HS-5 (cell line): ENCODE measurements at places on chromosomes 2 and 18.

DNA sequence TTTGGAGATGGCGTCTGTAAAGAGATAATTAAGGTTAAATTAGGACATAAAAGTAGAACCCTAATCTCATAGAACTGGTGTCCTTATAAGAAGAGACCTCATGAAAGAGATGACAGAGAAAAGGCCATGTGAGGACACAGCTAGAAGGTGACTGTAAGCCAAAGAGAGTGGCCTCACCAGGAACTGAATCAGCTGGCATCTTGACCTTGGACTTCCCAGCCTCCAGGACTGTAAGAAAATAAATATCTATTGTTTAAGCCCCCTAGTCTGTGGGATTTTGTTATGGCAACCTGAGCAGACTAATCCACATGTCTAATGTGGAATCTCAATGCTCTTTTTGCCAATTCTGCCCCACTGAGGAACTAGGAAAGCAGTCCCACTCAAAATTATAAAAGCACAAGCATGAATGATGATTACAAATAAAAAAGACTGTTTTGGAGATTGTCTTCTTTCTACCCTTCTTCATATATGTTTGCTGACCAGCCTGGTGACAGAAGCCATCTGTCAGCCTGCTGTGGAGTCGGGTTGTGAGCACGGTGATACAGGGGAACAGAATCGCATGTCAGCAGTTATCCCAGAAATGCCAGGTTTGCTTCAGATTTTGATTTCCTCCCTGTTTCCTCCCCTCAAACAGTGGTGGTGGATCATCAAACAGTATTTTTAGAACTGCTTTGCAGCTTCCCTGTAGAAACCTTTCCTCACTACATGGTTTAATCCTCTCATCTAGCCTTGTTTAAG lies 54.2 kb downstream of the INPP4A start:
- no peak for DNase-seq

GRCh38 chr2:143262389-143262788 lies 133.2 kb downstream of the ARHGAP15 start:
- DNase-seq = no peak

DNA sequence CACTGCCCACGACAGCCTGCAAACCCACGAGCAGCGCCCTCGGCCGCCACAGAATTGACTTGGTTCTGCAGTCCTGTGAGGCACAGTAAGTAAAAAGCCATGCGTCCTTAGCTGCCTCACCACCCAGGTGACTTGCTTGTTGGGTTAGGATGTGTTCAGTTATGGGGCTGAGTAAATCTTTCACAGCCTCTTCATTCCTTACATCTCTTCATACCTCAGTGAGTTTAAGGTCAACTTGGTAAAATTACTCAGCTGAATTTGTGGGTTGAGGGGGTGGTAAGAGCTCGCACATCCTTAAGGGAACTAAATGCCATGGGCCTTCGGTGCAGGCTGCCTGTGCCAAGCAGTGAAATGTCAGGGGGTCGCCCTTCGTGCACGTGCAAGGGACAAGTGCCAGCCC lies 165.2 kb upstream of the ALKAL2 start:
- DNase-seq = no peak

DNA sequence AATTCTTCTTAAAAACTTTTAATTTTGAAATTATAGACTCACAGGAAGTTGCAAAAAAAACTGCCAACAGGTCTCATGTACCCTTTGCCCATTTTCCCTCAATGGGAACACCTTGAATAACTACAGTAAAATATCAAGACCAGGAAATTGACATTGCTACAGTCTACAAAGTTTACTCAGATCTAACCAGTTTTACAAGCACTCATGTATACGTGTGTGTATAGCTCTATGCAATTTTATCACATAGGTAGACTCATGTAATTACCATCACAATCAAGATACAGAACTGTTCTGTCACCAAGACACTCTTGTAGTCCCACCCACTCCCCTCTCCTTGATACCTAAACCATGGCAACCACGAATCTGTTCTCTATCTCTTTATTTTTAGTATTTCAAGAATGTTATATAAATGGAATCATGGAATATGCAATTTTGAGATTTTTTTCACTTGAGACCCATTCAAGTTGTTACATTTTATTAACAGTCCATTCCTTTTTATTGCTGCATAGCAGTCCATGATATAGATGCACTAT lies 6.6 kb downstream of the HYCC2 start:
- no peak for DNase-seq

- DNase-seq = peak; percentile 73
Measured at GRCh38 chr18:75489493-75490190, 62.1 kb upstream of the SMIM21 start.

- no peak for DNase-seq
Measured at GRCh38 chr18:814300-815084, 2.5 kb upstream of the YES1 start.

DNA sequence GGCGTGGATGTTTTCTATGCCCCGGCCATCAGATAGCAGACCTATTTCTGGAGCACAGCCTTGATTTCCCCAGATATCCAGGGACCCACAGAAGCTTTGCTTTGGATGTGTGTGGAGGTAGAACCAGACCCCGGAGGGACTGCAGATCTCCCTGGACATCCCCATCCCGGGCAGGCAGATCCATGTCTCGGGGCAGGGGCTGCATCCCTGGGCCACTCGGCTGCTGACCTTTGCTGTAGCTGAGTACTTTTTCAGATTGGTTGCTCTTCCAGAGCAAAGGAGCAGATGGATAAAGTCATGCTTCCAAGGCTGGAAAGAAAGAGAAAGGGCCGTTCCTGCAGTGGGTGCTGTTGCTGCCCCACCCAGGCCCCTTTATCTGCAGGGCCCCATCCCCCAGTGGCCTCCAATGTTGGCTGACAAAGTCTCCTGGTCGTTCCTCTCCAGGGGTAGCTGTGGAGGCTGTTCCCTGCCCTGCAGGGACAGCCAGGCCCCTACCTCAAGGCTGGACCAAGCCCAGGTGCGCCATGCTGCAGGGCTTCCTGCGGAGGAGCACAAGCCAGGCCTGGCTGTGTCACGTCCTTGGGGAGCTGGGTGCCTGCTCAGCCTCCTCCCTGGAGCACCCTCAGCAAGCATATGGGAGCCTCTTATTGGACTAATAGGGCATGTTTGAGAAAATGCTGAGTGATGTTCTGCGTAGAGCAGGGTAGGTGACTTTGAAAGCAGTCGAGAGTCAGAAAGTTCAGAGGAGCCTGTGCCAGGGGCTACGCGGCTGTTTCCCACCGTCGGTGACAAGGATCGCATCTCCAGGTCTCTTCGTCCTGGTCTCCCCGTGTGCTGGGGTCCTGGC lies 68.4 kb downstream of the TPO start:
- DNase-seq = no peak

- DNase-seq = no peak
Measured at GRCh38 chr2:213189001-213189899, 37.8 kb upstream of the IKZF2 start.

GRCh38 chr2:75027886-75028285 lies 69.4 kb downstream of the POLE4 start:
- no peak for DNase-seq

DNA sequence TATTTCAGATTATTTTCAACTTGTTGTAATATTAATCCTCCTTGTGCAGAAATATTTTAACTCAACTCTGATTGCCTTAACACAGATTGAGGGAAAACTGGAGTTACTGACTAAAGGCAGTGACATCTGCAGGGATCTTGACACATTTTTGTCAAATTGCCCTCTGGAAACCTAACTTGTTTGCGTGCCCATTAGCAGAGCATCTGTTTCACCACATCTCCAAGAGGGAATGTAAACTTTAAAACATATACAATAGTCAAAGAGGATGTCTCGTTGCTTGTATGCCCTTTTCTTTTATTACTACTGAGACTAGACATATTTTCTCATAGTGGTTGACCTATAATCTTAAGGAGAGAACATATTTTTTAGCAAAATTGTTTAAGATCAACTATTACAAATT lies 14.2 kb downstream of the INPP1 start:
- DNase-seq = no peak

GRCh38 chr18:13381944-13382365 lies 163.4 kb downstream of the LDLRAD4 start:
- DNase-seq = no peak

GRCh38 chr2:233202531-233202944 lies 48.9 kb upstream of the ATG16L1 start:
- DNase-seq = no peak

GRCh38 chr2:237025090-237025865 lies 60.4 kb upstream of the COPS8 start:
- peak; percentile 84 for DNase-seq

GRCh38 chr18:12855916-12856315 lies 28.1 kb downstream of the PTPN2 start:
- no peak for DNase-seq

DNA sequence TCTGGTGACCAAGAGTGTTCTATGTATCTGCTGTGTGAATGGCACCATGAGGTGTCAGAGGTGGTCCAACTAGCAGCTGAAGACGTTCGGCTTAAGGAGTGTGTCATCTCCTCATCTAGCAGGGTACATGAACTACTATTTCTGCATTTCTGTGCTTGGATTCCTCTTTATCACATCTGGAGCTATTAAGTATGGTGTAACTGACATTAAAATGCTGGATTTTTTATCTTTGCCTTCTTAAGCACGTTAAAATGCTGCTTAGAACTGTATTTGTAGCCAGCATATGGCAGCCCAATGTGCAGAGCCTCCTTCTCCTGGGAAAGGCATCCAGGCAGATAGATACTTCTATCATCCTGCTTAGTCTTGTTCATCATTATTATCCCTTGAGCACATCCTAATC lies 409.3 kb upstream of the MMADHC start:
- DNase-seq = no peak

GRCh38 chr2:230775737-230776136 lies 63.1 kb downstream of the CAB39 start:
- no peak for DNase-seq

DNA sequence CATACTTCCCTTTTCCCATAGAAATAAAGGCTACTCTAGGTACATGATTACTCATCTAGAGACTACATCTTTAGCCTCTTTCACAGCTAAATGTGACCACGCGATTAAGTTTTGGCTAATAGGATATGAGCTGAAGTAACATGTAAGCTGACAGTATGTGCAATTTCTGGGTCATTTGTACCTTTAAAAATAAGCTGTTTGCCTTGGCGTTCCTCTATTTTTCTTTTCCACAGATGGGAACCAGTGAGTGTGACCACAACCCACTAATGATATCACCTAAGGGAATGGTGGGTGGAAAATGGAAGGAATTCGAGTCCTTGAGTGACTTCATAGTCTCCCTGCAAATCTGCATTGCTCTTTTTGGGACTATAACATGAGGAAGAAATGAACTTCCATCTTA lies 11.7 kb upstream of the NABP1 start:
- no peak for DNase-seq

GRCh38 chr2:20361893-20362292 lies 11.2 kb upstream of the PUM2 start:
- no peak for DNase-seq

- no peak for DNase-seq
Measured at GRCh38 chr2:239663364-239663924, 262.6 kb upstream of the HDAC4 start.

DNA sequence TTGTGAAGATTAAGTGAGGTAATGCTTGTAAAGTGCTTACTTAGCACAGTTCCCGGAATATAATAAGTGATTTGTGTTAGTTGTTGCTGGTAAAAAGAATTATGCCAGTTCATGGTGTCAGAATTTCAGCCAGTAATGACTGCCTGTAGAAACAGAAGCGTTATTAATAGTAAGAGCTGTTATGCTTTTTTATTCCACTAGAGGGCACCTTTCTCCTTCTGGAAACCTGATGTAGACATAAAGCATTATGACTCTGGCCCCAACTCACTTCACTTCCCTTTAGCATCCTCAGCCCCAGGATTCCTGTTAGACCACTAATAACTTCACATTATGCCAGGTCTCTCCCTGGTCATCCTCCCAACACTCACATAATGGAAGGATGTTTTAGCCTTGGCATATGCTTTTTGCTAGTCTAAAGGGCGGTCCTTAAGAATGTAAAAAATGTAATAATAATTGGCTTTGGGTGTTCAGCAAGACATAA lies 34.9 kb downstream of the C18orf54 start:
- DNase-seq = peak; percentile 36

DNA sequence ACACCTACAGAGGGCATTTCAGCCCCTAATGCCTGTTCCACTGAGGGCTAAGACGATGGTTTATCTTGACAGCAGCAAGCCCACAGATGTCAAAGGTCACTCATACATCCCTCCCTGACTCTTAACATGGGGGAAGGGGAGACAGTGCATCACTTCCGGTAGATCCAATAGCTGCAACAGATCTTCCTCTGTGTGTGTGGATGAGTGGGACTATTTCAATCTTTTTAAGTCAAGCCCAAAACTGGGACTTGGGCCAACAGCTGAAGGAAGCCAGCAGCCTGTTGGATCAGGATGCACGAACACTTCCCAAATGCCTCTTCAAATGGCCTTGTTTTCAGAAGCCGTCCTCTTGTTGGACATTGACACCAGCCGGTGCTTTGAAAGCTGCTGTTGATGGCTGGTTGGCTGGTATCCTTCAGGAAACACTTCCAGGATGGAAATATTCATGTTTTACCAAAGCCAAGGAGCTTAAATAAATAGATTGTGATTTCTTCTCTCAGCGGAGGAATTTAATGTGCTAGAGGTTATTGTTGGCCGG lies 59.2 kb downstream of the IL1R2 start:
- DNase-seq = no peak

- no peak for DNase-seq
Measured at GRCh38 chr2:70431716-70432347, 121.8 kb downstream of the TGFA start.

GRCh38 chr2:75703589-75704287 lies 7.0 kb downstream of the GCFC2 start:
- DNase-seq = no peak

GRCh38 chr18:26453386-26453901 lies 94.9 kb downstream of the KCTD1 start:
- DNase-seq = no peak

- DNase-seq = no peak
Measured at GRCh38 chr2:59462422-59463197, 1090.8 kb downstream of the BCL11A start.

DNA sequence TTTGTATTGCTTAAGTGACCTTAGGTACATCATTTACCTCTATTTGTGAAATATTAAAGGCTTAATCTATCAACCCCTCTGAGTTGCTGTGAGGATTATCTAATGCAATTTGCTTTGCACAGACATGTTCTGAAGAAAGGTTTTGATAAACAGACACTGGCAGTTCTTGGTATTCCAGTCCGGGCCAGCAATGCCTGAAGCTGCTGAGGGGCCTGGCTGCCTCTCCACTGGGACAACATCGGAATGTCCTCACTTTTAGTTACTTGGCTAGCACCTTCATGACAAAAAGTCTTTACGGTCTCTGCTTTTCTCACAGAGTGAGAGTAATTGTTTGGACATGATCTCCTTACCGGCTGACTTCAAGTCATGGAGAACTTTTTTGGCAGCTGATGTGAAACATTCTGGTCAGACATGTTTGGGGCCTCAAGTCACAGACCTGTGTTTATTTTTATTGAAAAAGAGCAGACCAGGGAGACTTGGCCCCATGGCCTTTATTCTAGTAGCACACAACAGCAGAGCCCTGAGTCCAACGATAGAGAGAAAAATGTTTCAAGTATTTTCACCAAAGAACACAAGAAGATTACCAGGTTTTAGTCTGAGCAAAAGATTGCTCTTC lies 1112.3 kb upstream of the FANCL start:
- DNase-seq = no peak

GRCh38 chr2:39942950-39943349 lies 163.9 kb upstream of the THUMPD2 start:
- no peak for DNase-seq
